Left forelimb (tissue), 1 donor: ENCODE measurements at places on chromosomes 1 and 21.

DNA sequence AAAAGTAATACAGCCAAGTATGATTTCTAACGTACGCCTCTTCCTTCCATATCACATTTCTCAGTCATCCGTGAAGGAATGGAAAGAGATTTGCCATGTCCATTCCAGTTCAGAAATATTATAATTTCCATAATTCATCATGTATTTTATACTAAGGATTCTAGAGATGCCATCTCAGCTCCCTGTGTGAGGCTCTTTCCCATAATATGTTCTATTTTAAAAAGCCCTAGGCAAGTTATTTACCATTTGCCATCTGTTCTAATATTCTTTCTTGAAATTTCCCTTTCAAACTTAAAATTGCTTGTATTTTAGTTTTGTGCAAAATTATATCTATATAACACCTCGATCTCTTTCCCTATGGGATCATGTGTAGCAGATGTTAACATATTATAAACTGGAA is 106.7 kb downstream of the FMN2 start:
- DNase-seq, result no peak

- no peak for DNase-seq
Measured at GRCh38 chr1:17075470-17076255, 21.8 kb upstream of the SDHB start.

DNA sequence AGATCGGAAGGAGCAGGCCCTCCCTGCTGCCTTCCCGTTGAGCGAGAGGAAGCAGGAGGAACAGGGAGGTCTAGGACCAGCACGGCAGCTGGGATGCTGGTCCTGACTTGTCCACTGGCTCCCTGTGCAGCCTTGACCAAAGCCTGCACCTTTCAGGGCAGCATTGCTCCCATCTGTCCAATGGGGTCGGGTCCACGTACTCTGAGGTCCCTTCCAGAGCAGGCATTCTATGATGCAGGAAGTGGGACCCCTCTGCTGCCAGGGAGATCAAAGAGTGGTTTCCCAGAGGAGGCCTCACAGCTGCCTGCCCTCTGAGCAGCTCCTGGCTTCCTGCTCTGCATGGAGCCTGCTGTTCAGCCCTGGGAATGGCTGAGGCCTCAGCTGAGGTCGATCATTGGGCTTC is 21.7 kb upstream of the ZNF362 start:
- DNase-seq, result no peak

GRCh38 chr1:39164256-39164655 is 40.2 kb upstream of the MACF1 start:
- no peak for DNase-seq

DNA sequence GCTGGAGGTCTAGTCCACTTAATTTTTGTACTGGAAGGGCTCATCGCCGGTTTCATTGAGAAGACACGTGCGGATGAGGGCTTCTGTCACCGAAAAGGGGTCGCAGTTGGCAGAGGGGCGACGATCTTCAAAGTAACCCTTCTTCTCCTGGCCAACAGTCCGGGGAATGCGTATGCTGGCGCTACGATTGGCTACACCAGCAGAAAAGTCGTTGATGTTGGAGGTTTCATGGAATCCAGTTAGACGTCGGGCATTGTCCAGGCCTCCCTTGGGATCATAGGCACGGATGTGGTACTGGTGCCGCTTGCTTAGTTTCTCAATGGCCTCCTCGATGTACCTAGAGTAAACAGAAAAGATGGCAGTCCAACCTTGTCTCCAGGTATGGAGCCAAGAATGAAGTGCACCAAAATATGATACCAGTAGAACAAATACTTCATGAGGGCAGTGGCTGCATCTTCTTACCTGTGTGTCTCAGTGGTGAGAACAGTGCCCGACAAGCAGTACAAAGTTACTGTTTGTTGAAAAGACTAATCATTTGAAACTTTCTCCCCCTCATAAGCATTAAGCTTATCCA is 7.1 kb downstream of the GLUL start:
- DNase-seq, result no peak

- DNase-seq, result no peak
Measured at GRCh38 chr1:20141466-20141865, 2.3 kb downstream of the PLA2G2F start.
